Left lobe of liver (tissue), 2 donors: ENCODE measurements at places on chromosomes 6 and 20.

GRCh38 chr6:14706378-14706929 is 539.4 kb upstream of the JARID2 start:
- DNase-seq: no peak

DNA sequence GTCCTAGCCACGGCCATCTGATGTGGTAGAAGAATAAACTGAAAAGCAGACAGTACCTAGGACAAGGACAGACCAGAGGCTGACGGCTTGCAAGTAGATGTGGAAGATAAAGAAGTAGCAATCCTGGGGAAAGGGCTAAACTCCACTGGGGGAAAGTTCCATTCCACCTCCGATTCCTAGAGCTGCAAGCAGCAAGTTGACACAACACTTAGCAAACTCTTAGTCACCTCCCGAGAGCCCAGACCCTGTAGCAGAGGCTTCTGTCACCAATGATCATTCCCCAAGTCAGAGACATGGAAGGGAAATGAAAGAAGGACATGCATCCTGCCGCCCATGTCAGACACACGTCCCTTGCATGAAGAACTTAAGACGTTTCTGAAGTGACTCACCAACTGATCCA is 99.2 kb upstream of the RPS6KA2 start:
- no peak for DNase-seq

DNA sequence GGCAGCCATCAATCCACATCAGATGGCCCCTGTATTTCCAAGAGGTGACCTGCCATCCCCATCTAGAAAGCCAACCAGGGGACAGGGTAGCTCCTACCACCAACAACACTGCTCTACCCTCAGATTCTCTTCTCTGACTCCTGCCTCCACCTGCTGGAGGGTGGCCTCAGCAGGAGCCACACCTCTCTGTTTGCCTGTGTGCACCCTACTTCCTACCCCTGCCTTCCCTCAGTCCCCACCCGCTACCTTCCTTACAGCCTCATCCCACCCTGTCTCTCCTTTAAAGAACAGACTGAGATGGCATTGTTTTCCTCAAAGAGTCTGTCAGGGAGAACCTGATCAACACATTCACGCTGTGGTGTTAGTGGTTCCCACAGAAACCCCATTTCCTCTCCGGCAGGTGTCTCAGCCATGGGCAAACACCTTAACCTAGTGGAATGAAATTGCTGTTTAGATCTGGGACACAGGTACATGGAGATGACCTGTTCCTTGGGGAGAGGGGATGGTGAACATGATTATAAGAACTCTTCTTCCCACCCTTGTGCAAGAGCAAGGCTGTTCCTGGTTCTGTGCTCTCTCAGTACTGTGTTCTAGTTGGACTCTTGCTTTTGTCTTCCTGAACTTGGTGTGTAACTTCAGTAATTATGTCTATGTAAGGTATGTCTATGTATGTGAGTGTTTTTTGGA is 1.8 kb downstream of the ENTPD6 start:
- DNase-seq: no peak

DNA sequence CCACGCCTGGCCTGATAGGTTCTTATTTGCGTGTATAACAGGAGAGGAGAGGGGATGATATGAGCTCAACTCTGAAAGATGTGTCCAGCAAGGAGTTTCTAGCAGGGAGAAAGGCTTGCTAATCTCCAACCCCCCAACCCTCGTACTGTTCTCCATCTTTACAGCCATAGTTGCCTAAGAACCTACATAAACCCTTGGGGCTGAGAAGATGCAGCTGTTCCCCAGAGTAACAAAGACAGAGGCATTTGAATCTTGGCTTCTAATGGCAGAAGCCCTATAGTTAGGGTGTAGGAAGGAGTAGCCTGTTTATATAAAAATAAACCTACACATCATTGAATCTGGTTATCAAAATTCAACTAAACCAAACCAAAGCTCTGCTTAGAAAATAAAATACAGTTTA is 631.4 kb upstream of the SLC35B3 start:
- no peak for DNase-seq

DNA sequence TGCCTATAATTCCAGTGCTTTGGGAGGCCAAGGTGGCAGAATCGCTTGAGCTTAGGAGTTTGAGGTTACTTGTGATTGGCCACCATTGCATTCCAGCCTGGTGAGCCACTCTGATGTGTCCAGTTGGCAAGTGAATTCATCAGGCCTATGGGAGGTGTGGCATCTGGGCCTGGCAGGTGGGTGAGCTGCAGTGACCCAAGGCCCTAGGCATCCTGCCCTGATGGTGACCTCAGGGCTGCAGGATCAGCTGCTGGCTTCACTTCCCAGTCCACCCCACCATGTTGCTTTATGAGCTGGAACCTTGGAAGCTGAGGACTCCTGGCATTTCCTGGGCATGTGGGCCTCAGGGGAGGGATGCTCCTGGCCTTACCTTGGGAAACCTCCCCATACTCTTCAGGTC is 20.5 kb downstream of the RSPH9 start:
- no peak for DNase-seq

DNA sequence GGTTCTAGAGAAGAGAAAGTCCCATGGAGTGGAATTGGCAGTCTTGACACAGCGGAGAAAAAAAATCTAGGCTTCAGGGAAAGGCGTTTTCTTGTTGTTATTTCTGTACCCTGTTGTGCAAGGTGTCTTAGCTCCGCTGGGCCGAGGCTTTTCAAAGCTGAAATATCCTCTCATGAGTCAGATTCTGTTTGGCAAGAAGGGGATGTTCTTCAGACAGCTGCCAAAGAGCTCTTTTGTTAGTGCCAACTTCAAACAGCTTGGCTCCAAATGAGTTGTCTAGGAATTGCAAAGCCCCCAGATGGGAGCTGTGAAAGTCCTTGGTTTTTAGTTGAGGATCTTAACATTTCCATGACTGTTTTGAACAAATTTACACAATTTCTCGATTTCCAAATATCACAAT is 45.6 kb downstream of the LRRN4 start:
- peak; percentile 63 for DNase-seq

DNA sequence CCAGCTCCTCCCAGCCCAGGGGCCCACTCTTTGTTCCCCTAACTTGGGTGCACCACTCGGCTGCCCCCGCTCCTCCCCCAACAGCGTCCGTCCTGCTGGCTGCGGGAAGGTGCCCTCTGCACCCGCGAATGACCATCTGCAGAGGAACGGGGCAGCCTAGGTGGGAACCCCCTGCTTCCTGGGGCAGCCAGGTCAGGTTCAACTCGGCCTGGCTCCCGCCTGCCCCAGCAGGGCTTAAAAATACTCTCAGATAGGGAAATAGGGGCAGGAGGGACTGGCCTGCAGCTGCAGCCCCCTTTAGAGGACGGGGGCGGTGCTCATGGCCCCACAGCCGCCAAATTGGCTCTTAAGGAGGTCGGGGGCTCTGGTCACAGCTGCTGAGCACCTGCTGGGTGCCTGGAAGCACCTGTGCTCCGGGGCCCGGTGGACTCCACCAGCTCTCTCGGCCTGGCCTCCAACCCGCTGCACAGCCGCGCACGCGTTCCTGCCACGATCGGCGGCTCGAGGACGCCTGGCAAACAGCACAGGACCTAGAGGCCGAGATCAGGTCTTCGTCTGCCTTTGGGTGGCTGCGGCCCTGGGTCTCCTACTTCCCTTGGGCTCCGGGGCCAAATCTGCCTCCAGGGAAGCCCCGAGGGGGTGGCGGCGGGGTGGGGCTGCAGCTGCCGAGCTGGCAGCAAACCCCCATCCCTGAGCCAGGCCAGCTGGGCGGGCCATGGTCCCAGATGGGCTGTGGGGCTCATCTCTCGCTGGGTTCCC is 700 bp upstream of the LAMA5 start:
- DNase-seq: no peak

- DNase-seq: no peak
These were observed 8.6 kb downstream of the SRC start for GRCh38 chr20:37354210-37355195.

DNA sequence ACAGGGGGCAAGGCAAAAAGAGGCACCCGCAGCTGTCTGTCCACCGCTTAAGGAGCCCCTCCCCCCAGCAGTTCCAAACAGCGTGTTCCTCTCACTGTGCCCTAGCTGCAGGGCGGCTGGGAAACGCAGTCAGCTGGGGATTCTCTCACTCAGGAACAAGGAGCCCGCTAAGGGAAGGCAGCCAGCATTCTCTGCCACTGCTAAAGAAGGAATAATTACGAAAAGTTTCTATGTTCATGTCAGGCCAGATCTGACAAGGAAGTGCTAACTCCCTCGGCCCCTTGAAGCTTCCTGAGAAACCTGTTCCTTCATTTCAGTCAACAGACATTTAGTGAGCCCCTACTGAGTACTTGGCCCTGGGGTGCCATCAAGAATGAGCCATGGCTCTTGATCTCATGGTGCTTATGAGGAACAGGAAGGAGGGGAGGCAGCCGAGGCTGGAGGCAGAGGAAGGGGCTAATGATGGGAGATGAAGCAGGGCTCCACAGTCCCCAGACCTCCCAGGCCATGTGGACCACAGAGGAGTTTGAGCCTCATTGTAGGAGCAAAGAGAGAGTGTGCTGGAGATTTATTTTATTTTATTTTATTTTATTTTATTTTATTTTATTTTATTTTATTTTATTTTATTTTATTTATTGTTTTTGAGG is 101.7 kb upstream of the PMEPA1 start:
- no peak for DNase-seq

DNA sequence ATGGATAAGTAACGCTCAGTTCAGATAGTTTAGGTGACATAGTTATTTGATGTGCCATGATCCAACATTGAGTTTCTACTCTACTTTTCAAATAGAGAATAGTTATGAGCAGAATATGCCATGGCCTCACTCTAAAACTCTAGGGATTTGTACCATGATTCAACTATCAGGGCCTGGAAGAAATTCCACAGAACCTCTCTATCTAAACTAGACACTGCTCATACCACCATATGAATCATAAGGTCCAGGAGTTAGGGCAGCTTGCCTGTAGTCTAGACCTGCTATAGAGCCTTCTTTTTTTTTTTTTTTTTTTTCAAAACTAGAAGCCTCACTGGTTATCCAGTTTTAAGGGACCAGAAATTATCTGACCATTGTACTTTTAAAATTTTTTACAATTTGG is 571.8 kb upstream of the IMPG1 start:
- no peak for DNase-seq

DNA sequence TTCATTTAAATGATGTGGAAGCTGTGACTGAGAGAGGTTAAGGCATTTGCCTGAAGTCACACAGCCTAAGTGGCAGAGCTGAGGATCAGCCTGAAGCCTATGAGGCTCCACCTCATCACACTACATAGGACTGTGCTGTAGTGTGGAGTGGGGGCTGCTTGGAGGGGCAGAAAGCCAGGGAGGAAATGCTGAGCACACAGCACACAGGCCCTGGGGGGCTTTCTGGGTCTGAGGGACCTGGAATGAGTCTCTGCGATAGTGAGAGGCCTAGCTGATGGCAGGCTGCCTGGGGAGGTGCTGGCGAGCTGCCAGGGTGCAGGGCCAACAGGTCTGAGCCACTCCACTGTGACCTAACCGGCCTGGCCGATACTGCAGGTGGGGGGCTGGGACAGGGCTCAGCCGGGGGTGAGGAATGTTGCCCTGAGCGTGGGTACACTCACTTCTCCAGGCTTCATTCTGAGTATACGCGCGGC is 2.2 kb upstream of the ARHGAP40 start:
- peak; percentile 89 for DNase-seq

GRCh38 chr6:26270903-26271667 is 93.9 kb upstream of the BTN3A2 start:
- DNase-seq: no peak

DNA sequence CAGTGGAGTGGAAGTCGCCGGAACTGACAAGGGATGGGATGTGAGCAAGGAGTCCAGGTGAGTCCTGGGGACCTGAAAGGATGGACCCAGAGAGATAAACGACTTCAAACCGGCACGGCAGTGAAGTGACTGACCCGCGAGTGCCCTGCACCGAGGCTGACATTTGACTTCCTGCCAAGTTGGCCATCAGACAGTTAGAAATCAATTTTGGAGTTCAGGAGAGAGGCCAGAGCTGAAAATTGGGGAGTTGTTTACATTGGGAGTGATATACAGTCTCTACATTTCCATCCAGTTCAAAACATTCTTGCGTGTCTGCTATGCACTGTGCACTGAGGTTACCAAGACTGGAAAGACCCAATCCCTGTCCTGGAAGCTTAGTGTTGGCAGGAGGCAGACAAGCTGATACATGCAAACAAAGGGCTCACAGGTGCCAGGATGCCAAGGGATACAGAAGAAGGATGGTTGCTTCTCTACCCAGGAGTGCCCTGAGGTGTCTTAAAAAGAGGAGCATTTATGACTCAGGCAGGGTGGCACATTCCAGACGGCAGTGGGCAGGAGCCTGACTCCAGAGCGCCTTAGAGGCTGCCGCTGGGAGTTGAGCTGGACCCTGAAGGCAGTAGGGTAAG is 186.6 kb downstream of the MTHFD1L start:
- no peak for DNase-seq

DNA sequence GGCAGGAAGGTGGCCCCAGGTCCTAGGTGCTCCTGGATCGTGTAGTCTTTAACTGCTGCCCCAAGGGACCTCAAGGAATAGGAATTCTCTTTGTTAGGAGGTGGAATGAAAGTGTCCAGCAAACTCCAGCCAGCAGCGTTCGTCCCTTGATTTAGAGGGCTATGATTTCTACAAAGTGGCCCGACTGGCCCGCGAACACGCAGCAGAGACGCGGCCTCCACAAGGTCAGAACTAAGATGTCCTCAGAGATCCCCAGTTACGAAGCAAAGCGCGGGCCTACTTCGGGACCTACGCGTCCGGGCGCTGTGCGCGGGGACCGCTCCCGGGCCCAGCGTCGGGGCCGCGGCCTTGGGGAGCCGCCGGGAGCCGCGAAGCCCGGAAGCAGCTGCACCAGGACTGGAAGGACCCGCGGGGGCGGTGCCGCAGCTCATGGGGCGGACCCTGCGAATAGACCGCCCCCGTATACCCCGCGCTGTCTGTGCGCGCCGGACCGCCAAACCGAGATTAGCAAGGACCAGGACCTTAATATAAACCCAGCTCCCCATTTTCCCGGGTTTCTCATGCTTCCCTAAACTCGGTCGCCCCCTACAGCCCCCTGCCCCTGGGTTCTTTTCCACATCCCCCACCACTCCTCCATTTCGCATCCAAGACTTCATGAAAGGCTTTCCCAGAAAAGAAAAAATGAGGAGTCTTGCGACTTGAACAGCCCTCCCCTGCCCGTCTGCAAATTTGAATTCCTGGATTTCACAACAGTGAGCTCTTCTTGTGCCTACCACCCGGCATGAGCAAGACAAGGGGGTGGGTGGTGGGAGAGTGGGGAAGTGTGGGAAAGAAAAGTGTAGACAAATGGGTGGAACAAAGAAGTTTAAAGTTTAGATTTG is at the start of gene C6orf47:
Gene C6orf47, minus strand, starts transcription at position 398 of the 881 bp plus-strand sequence. CDS start 831 bp downstream, outside the sequence.
- peak; percentile 86 for DNase-seq

GRCh38 chr6:158836625-158837311 is 17.6 kb upstream of the EZR start:
- no peak for DNase-seq

- no peak for DNase-seq
These were observed 124.3 kb upstream of the CNR1 start for GRCh38 chr6:88290411-88290810.

DNA sequence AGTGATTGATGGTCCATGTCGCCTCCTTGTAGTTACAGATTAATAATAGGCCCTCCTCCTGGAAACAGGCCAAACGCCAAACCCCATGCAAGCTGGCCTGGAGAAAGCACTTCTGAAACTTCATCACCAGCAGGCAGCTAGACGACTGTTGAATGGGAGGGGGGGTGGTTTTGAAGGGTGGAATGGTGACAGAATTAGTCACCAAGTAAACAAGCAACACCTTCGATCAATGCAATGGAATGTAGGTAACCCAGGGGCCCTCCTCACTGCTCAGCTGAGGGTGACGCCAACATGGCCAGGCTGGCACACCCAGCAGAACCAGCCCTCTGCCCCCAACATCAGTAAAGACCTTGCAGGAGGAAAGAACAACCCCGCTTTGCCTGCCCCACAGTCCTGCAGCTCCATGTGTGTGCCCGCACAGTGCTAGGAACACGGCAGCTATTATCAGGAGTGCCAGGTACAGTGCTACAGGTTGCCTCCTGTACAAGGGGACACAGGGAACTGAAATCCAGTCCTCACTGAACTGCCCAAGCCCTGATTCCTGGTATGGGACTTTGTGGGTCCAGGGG is 2.7 kb downstream of the BCAS1 start:
- DNase-seq: peak; percentile 70
